Astrocyte of the spinal cord (primary cell): ENCODE measurements at places on chromosomes 13 and 19.

DNA sequence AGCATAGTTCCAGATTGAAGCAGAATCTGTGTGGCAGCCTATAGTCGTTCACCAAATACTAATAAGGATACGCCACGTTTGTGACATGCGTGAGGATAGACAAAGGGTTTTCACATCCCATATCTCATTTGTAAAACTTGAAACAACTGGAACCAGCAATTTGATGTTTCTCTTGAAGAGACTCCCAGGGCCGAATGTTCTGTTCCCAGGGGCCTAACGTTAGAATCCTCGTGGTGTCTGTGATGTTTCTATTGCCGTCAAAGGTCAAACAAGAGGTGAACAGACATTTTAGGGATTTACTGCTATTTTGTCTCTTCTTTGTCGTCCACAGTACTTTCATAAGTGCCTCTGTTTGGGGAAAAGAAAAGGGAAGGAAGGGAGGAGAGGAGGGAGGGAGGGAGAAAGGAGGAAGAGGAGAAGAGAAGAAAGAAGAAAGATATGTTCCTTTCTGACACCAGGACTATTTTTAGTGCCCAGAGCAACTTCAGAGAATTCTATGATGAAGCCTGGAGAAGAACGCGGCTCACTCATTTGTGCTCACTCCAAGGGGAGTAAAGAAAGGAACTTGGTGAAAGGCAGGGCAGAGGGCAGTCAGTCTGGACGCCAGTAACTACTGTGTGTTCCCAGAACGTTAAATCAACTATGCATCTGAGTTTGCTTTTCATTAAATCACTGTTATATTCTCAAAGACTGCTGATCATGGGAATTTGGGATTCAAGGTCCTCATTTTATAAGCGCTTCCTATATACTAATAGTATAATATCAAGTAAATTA, 154.5 kb downstream of the DCT start:
- DNase-seq = no peak

DNA sequence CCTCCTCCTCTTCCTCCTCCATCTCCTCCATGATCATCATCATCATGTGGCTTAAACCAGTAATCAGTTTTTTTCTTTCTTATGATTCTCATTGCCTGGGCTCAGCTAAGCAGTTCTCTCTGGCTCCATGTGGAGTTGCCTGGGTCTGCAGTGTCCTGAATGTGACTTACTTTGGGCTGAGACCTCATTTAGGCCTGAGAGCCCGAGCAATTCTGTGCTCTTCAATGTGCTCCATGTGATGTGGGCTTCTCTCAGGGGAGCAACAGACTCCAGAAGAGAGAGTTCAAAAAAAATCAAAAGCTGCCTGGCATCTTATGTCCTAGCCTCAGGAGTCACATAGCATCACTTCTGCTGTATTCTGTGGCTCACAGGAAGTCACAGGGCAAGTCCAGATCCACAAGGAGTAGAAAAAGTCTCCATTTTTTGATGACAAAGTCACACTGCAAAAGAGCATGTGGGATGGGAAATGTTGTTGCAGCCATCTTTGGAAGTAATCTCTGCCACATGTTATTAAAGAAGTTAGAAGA, 128.7 kb downstream of the MAB21L1 start:
- no peak for DNase-seq

DNA sequence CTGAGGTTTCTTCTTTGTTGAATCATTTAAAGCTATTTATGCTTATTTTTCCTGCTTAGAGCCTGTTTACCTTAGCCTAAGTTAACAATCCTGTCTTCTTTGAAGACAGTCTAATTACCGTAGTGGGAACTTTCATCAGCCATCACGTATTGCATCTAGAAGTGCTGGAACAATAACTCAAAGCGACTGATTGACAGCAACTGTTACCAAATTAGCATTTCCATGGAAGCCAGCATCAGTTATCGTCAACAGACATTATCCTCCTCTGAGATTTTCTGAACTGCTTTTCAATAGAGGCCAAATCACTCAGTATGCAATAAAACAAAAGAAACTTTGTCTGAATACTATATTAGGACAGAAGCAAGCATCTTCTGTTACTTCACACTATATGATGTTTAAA, 433.3 kb upstream of the SLITRK1 start:
- no peak for DNase-seq

- DNase-seq = no peak
These were observed 20.7 kb downstream of the MAP4K1 start for GRCh38 chr19:38597075-38597474.
